ENCODE measurements at places on chromosomes 16 and 17.

DNA sequence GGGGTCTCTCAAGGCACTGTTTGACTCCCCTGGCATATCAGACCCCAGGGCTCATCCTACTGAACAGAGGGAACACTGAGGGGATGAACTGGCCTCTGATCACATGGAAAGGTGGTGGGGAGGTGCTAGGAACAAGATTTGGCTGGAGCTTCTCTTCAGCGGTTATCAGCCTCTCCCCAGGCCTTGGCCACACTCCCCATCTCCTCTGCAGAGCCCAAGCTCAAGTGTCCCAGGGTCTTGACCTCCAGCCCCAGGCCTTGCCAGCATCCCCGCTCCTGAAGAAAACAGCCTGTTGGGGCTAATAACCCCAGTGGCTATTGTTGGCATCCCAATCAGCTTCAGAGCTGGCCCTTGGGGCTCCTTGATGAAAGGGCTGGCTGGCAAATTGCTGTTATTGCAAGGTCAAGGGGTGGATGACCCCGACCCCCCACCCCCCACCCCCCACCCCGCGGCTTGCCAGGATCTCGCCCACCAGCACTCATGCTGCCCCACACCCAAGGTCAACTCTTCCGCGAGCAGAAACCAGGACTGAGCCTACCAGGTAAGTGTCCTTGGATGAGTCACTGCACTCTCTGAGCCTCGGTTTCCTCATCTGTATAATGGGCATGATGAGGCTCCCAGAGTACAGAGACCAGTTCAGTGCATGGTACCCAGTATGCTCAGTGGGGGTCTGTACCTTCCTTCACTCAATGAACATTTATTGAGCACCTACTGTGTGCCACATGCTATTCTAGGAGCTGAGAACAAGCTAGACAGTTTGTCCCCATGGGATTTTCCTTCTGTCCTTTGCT is 18.8 kb upstream of the FAM83G start:
- no peak for DNase-seq

DNA sequence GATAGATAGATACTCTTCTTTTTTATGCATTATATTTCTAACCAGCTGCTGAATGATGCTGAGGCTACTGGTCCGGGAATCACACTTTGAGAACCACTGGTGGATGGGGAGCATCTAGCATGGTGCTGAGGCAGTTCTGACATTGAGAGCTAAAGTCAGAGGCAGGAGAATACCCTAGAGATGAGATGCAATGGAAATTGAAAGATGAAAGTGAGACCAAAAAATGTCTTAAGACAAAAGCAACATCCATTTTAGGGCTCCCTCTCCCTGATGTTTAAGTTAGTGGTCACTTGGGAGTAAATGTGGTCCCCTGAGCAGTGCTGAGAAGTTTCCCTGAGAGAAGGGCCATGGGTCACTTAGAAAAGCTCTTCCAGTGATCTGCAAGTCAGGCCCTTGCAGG is 6.8 kb downstream of the PCTP start:
- DNase-seq = no peak

DNA sequence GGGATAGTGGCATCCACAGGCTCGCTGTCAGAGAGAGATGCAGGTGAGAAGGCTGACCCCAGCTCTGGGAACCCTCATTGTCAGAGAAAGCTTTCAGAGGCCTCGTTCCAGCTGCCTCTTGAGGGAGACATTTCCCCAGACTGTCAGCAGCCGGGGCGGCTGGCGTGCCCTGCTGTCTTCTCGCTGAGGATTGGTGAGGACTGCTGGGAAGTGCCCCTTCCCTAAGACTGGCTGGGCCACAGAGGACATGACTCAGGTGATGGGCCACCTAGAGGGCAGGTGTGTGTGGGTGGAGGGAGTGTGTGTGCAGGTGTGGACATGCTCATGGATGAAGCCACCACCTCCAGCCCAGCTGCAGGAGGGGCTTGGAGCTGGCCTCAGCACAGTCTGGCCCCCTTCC is 25.3 kb downstream of the SPACA3 start:
- DNase-seq = no peak

GRCh38 chr16:56211435-56211981 is 20.2 kb downstream of the GNAO1 start:
- no peak for DNase-seq

DNA sequence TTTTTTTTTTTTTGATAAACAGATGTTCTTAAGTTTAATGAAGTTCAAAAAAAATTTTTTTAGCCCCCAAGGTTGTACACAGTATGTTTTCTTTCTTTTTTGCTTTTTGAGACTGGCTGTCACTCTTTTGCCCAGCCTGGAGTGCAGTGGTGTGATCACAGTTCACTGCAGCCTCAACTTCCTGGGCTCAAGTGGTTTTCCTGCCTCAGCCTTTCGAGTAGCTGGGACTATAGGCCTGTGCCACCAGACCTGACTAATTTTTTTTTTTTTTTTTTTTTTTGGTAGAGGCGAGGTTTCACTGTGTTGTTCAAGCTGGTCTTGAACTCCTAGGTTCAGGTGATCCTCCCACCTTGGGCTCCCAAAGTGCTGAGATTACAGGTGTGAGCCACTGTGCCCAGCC is 12.8 kb downstream of the ITGAE start:
- peak; percentile 2 for DNase-seq

DNA sequence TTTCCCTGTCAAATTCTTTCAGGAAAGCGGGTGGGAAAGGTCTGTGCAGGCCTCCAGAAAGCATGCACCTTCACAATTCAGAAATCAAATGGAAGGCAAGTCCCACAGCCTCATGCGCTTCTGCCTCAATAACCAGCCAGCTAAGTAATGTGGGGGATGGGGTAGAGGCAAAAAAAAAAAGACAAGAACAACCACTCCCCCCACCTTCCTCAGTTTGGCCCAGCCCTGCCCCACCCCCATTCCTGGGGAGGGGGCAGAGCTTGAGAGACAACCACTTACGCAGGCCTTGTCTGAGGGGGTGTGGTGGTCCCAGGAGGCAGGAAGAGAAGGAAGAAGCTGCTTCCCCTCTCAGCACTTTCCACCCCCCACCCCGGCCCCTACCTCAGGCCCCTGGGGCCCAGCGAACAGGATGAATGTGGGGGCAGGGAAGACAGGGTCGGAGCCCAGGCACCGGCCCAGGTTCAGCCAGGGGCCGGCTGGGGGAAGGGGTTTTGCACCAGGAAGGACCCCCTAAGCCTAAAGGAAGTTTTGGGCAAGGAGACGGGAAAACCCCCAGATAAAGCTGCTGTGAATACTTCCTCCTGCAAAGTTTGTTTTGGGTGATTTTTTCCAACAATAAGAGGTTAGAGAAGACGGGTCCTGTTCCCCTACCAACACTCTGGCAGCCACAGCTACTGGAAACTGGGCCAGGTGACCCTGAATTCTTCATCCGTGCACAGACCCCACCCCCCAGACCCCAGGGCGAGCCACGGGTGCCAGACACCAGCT is 1.2 kb downstream of the JUP start:
- no peak for DNase-seq

DNA sequence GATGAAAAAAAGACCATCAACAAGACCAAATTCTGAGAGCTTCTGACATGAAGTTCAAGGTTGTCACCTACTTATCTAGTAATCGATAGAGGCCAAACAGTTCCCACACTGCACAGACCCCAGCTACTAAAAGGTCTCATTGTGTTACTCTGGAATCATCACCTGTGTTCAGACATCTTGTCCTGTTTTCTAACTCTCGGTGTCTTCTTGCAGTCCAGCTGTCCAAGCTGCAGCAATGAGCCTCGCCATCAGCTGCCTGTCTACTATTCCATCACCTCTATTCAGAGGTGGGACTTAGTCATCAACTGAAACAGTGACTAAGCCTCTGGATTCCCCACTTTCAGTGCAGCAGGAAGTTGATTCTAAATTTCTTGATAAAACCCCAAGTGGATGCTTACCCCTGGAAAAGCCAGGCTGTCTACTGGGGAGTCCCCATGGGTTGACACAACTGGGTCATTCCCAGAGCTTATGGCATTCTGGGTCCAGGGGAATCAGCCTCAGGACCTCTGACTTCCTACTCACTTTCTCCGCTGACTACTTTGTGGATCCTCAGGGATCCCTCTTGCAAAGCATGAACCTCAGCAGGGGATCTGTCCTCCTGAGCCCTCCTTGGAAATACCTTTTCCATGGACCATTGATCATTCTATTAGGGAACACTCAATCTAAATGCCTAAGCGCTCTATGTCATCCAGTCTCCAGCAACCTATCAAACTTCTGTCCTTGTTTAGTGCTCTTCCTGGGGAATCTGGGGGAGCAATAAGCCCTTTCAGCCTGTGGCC is 46.5 kb downstream of the HNF1B start:
- DNase-seq = no peak

GRCh38 chr16:87856791-87857228 is 12.5 kb downstream of the SLC7A5 start:
- DNase-seq = no peak

DNA sequence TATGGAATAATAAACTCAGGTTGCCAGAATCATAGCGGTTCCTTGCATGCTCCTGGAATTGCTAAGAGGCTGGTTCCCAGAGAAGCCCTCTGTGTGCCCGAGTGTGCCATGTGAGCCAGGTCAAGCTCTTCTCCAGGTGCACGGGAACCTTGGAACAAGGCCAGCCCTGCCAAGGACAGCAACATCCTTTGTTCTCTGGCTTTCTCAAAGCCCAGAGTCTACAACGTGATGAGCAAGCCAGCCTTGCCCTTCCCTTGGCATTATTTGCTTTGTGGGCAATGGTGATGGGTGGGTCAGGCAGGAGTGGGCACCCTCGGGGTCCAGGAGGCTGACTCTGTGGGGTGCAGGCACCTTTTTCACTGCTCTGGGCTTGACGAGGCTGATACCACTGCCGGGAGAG is 14.2 kb upstream of the SEC14L1 start:
- DNase-seq = no peak

- DNase-seq = no peak
Observed at GRCh38 chr17:37708008-37708615, 36.7 kb downstream of the HNF1B start.

- no peak for DNase-seq
Observed at GRCh38 chr16:11674818-11675560, 6.7 kb downstream of the SNN start.

DNA sequence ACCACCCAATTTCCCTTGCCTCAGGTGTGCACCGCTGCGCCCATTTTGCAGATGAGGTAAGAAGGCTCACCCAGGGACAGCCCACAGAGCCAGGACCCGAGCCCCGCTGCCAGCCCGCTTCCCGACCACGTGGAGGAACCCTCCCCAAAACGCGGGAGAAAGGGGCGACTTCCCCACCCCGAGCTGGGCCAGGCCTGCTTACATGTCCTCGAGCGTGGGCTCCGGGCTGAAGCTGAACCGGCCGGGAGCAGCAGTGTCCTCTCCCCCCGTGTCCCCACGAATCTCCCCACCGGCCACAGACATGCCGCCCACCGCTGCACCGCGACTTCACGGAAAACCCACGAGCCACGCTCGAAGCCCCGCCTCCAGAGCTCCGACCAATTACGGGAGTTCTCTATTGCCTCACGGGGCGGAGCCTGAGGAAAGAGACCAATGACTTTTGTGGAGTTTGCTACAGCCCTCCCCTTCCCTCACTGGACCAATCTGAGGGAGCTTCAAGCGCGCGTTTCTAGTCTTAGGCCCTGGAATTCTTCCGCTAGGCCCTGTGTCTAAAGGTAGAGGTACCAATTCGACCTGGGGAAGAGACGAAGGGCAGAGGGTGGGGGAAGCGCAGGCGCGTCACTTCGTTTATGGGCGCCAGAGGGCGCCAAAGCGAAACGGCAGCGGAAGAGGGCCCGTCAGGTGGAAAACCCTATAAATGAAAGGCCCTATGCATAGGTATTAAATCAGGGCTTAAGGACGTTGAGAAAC is at the start of gene DCTPP1:
Gene DCTPP1, minus strand, starts transcription at position 353 of the 750 bp plus-strand sequence. Its CDS starts 50 bp downstream, at position 303.
- DNase-seq = peak; percentile 99

GRCh38 chr17:15048933-15049794 is 216.0 kb downstream of the PMP22 start:
- no peak for DNase-seq

DNA sequence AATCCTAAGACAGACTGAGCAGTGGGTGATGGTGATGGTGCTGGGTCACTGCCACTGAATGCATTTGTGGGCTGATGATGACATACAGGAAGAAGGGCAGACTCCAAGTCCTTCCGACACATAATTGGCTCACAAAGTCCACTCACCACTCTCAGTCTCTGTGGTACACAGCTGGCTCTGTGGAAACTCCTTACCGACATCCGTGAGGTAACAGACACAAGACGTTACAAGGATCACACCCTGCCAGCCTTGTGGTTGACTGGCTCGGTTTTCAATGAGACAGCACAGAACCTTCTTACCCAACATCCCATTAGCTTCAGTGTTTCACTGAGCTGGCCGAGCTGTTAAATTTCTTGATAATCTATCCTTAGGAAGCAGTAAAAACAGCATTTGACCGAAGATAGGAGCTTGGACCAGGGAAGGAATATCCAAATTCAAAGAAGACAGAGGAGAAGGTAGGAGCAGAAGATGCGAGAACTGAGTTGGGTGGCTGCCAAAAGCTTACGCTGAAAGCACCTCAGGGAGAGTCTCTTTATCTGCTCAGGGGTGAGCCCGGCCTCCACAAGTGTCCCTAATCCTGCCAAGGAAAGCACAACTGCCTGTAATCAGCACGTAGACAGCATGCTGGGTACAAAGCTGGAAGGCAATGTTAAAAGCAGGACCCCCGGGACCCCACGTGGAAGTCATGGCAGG is 5.5 kb upstream of the MXRA7 start:
- peak; percentile 100 for DNase-seq

- DNase-seq = no peak
Observed at GRCh38 chr16:86205521-86206245, 304.6 kb upstream of the FOXF1 start.

Measured in GF-D8 (cell line).